ENCODE measurements at places on chromosomes 4 and X. TPM values are rescaled to one million over a fixed set of nuclear protein-coding genes. Genes with fewer than 3 reads are reported as not detected.

ANTXR2 gene
- total RNA-seq = 80.4 TPM

SLC2A9 gene
- total RNA-seq = 2.6 TPM

CXCL13 gene
- total RNA-seq = not detected

NUDT9 gene
- total RNA-seq = 18.1 TPM

CCSER1 gene
- total RNA-seq = under 0.01 TPM

RHOXF2 gene
- not detected for total RNA-seq
